ENCODE measurements at places on chromosomes 6 and 20.
A peak's percentile ranks its signal among the peaks of the same experiment; 100 is the strongest.

DNA sequence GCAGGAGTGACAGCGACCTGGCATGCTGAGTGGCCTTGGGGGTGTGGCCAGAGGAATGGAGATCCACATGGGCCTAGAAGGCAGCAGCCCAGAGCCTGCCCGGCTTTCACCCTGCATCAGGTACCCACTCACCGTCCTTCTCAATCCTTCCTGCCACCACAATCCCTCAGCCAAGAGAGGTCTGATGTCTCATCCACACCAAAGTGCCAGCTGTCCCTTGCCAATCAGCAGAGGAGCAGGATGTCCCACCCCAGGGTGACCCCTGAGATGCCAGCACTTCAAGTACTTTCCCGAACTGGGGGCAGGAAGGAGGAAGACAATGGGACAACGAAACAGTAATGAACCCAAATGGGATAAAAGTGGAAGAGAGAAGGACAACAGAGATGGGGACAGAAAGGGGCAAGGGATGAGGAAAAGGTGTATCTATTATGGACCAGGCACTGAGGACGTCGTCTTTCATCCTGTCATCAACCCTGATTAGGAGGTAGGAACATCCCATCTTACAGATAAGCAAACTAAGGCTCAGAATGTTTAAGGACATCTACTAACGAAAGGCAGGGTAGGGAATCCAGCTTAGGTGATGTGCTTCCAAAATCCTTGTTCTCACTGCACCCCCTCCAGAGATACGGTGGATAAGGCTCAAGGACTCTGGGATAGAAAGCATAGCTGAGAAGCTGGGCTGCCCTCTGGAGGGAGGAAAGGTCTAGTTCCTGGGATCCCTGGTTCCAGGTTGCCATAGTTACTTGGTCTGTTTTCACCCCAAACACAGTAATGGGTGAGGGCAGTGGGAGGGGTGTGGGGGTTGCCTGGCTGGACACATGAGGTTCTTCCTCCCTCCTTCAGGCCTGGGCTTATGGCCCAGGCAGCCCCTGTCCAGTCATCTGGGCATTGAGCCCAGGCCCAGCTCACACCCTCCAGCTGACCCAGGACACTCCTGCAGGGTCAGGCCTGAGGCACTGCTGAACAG lies 4.5 kb upstream of the TNXB start:
- peak; percentile 90 for DNase-seq

DNA sequence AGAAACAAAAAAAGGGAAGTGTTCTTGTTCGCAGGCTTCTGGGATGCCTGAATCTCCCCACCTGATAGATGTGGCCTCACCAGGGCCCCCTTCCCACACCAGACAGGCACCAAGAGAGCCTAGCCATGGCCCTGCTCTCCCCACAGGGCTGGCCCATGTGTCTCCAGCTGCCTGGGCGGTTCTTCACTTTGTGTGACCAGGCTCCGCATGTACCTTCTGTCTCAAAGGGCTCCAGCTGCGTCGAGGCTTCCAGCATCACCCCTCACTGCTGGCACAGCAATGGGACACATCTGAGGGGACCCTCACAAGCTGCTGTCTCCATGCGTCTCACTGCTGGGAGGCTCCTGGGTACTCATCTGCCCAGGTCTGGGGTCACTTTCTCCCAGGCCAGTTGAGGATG lies 362.9 kb downstream of the ZFAND3 start:
- DNase-seq, result no peak

- no peak for DNase-seq
Measured at GRCh38 chr20:19074356-19074755, 138.1 kb upstream of the SLC24A3 start.

GRCh38 chr6:26576929-26577719 lies 19.6 kb upstream of the ABT1 start:
- peak; percentile 59 for DNase-seq

DNA sequence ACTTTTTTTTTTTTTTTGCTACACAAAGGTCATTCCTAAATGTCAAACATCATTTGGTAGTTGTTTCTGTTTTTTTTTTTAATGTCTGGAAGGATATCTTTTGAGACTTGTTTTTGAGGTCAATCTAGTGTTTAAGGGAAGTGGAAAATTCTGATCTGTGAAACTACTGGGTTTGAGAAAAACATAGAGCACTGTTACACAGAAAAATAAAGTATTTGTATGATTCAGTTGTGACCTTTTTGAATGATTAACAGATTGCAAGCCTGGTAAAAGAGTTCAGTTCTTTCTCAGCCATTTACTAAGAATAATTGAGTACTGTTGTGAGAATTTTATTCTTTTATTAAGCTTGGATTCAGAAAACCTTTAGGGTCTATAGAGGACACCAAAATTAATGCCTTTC lies 276.7 kb downstream of the ADGRB3 start:
- DNase-seq, result no peak

GRCh38 chr6:14732844-14733757 lies 512.8 kb upstream of the JARID2 start:
- no peak for DNase-seq

- DNase-seq, result no peak
Measured at GRCh38 chr20:48844996-48845395, 17.2 kb upstream of the PREX1 start.

- no peak for DNase-seq
Measured at GRCh38 chr6:127841811-127842210, 59.0 kb downstream of the THEMIS start.

GRCh38 chr6:15853259-15853658 lies 190.4 kb upstream of the DTNBP1 start:
- no peak for DNase-seq

- DNase-seq, result no peak
Measured at GRCh38 chr6:72709431-72709830, 87.6 kb downstream of the KCNQ5 start.

- DNase-seq, result no peak
Measured at GRCh38 chr20:20956513-20956931, 149.6 kb downstream of the LINC00237 start.

- no peak for DNase-seq
Measured at GRCh38 chr20:57130160-57130772, 136.2 kb downstream of the BMP7 start.

GRCh38 chr20:8749986-8750385 lies 318.9 kb upstream of the PLCB4 start:
- DNase-seq, result no peak

- DNase-seq, result no peak
Measured at GRCh38 chr20:40192081-40192480, 497.0 kb downstream of the MAFB start.

- no peak for DNase-seq
Measured at GRCh38 chr20:6646021-6646636, 121.4 kb upstream of the BMP2 start.

GRCh38 chr6:169452117-169452868 lies 198.6 kb upstream of the THBS2 start:
- DNase-seq, result peak; percentile 84

DNA sequence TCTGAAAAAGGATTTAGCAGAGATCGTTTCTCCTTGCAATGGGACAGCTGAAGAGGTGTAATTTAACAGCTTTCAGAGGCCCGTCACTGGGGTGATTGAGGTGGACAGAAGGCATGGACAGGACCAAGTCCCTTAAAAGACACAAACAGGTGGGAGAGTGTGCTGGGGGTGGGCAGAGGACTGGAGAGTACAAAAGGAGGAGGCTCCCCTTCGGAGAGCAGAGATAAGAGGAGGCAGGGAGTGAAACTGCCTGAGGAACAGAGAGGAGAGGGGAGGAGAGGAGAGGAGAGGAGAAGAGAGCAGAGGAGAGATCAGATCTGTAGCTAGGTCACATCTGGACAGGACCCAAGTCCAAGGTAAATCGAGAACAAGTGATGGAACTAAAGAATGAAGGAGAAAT lies 48.6 kb upstream of the PKHD1 start:
- DNase-seq, result no peak

- no peak for DNase-seq
Measured at GRCh38 chr6:158314737-158315136, 2.5 kb downstream of the TULP4 start.

DNA sequence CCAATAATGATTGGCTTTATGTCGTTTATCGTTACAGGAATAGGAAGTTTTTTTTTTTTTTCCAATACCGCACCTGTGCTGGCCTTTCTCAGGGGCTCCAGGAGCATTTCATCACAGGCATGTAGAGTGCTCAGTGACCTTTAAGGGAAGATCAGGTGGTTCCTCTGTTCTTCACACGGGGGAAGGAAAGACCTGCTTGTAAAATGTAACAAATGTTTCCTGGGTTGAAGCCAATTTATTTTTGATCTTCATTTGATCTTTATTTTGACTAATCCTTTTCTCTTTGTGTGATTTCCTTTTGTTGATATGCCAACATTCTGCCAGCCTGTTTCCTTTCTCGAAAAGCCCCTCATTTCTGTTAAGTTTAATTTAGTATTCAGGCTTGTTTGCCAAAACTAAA lies 61.9 kb upstream of the HBS1L start:
- DNase-seq, result no peak

DNA sequence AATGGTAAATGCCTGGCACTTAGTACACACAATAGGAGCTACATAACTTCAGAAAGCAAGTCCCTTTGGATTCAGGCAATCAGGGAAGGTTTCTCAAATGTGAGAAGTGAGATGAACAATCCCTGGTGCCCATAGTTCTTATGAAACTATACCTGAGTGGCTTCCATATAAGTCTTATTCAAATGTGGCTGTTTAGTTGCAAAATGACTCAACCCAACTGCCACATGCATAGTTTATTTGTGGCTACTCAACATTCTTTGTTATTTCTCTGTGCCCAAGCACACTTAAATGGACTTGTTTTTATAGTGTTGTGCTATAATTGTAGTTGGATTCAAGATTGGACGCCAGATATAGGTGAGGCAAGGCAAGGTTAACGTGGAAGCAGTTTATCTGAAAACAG lies 93.7 kb upstream of the ATXN1 start:
- no peak for DNase-seq

GRCh38 chr6:36642913-36643817 lies 35.3 kb upstream of the CDKN1A start:
- peak; percentile 66 for DNase-seq

DNA sequence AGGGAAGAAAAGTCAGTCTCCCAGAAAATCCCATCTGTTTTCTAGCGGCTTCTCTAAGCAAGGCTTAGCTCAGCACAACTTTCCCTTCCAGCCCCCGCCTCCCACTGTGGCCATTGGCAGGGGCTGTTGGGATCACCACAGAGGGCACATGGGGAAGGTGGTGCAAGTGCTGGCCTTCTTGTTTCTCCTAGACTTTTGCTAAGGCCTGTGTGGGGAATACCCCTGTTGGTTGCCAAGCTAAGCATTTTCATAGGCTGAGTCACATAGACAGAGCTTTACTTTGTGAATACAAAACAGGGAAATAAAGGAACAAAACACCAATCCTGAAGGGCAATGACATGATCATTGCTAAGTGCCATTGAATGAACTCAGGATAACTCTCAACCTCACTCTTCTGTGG lies 32.4 kb upstream of the TIAM2 start:
- no peak for DNase-seq

GRCh38 chr6:89027756-89028155 lies 52.8 kb upstream of the PNRC1 start:
- DNase-seq, result no peak

- DNase-seq, result no peak
Measured at GRCh38 chr6:120363429-120363828, 970.9 kb downstream of the TBC1D32 start.

DNA sequence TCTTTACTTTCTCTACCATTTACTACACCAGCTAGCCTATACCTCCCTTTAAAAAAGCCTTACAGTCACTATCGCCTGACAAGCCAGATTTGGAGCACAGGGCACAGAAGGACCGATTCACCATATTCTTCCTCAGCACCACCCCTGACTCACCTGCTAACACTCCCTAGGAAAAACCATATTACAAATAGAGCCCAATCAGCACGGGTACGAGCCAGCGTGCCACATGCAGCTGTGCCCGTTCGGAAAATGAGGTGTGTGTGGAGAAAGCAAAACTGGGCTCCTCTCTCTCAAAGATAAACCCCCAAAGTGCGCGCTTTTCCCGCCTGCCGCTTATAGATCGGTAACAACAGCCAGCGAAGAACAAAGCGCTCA lies 1.2 kb downstream of the SYNCRIP start:
- DNase-seq, result no peak

DNA sequence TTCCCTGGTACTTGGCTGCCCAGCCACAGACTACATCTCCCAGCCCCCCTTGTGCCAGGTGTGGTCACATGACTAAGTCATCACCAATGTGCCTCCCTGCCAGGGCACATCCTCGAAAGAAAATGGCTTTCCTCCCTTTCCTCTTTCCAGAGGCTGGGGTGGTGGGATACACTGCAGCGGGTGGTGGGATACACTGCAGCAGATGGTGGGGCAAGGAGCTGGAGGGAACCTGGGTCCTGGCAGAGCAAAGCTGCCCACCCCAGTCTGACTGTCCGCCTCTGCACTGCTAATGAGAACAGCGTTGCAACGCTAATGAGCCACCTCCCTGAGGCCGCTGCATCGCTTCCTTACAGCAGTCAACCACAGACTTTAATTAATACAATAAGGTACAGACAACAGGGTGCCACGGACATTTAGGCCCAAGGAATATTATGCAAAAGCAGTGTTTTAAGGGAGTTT lies 125.3 kb downstream of the PREX1 start:
- no peak for DNase-seq

GRCh38 chr6:156146891-156147290 lies 630.3 kb upstream of the ARID1B start:
- no peak for DNase-seq

- DNase-seq, result no peak
Measured at GRCh38 chr6:90278129-90278528, 18.5 kb downstream of the BACH2 start.

DNA sequence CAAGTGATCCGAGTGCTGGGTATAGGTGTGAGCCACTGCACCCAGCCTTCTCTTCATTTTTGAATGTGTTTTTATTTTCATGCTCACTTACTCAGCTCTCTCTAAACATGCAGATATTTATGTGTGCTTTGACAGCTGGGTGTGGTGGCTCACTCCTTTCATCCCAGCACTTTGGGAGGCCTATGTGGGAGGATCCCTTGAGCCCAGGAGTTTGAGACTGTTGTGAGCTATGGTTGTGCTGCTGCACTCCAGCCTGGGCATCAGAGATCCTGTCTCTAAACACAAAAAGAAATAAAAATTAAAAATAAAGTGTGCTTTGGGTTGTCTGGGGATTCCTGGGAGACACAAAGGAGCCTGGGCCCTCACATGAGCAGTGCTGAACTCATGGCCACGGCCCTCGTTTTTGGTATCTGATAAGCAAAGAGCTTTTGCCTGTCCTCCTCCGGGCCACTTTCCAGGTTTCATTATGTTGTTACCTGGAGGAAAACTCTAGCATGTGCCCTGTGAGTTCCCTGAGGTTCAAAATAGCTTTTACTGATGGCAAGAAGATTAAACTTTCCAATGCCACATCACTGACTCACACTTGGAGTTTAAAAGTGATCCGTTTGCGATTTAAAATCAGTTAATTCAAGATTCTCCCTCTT lies 78.5 kb downstream of the CD164 start:
- DNase-seq, result no peak

DNA sequence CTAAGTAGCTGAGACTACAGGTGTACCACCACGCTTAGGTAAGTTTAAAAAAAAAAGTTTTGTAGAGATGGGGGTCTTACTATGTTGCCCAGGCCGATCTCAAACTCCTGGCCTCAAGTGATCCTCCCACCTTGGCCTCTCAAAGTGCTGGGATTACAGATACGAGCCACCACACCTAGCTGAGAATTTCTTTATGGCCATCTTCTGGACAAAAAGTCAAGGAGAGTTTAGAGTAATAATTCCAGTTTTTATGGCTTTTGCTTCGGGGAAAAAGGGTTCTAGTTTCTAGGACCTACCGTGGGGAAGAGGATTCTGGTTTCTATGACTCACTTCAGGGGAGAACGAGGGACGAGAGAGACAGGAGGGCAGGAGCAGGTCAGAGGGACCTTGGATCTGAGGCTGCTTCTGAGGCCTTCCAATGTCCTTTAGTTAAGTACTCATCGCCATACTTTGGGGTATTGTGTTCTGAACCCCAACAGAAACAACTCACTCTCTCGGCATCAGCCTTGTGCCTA lies 69.3 kb upstream of the IER3 start:
- no peak for DNase-seq

GRCh38 chr20:44110816-44111568 lies 76.0 kb downstream of the JPH2 start:
- DNase-seq, result no peak

Measured in tibial nerve (tissue), 4 donors.